Kidney tubule cell (primary cell): ENCODE measurements at places on chromosomes 4 and X.
A peak's percentile ranks its signal among the peaks of the same experiment; 100 is the strongest.

- no peak for DNase-seq
Measured at GRCh38 chrX:78658414-78658813, 714 bp downstream of the RTL3 start.

GRCh38 chr4:74873545-74874301, 59.2 kb upstream of the PARM1 start:
- DNase-seq: no peak

GRCh38 chrX:116694046-116694445, 231.3 kb upstream of the CT83 start:
- DNase-seq: no peak

- DNase-seq: no peak
Measured at GRCh38 chrX:78712336-78712735, 35.2 kb upstream of the LPAR4 start.

GRCh38 chr4:161929956-161930355, 233.8 kb downstream of the FSTL5 start:
- peak; percentile 27 for DNase-seq

- DNase-seq: no peak
Measured at GRCh38 chrX:145178268-145178667, 69.0 kb upstream of the SPANXN1 start.

GRCh38 chrX:120561634-120562568, 1.1 kb upstream of the CUL4B start:
- no peak for DNase-seq
